ENCODE measurements at places on chromosomes 2 and 18. TPM values are rescaled to one million over a fixed set of nuclear protein-coding genes. Genes with fewer than 3 reads are reported as not detected.

DNA sequence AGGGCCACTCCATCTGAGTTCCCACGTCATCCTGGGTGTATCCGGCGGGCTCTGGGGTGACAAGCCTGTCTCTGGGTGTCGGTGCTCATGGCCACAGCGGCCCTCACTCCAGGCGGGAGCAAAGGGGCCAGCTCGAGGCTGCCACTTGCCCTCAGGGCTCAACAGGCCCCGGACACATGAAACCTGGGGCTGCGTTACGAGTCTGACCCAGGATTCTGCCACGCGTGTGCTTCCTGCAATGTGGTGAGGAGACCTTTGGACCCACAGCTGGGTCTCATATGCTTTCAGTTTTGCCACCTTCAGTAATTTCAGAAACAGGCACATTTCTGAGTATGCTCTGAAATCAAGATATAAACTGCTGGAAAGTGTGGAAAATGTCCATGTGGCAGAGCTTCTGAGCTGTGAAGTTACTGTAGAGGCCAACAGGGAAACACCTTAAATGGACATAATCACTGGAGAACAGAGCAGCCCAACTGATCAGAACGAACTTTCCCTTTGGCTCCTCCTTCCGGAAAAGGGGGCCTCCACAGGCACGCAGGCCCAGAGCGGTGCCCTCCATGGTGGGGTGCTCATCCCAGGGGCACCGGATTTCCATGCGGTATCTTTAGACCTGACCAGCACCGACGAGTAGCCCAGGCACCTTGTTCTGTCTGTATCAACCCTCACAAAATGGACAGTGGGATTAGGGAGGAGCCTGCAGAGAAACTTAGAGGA, 14.1 kb downstream of the PER2 start:
- no peak for DNase-seq

GRCh38 chr2:200735061-200735460, 76.6 kb upstream of the BZW1 start:
- no peak for DNase-seq

DNA sequence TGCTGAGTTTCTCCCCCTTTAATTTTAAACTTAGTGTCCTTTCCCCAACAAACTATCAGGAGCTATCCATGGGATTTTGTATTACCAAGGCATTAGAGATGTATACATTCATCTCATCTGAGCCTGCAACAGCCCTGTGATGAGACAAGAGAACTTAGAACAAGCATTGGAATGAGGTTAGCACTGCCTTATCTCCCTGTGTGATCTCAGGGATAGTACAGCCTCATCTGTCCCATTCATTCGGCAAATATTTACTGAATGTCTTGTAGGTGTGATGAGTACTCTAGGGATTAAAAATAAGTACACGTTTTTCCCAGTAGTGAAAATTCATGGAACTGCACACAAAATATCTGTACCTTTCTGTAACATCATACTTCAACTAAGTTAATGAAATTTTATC, 45.6 kb downstream of the PAIP2B start:
- no peak for DNase-seq

DNA sequence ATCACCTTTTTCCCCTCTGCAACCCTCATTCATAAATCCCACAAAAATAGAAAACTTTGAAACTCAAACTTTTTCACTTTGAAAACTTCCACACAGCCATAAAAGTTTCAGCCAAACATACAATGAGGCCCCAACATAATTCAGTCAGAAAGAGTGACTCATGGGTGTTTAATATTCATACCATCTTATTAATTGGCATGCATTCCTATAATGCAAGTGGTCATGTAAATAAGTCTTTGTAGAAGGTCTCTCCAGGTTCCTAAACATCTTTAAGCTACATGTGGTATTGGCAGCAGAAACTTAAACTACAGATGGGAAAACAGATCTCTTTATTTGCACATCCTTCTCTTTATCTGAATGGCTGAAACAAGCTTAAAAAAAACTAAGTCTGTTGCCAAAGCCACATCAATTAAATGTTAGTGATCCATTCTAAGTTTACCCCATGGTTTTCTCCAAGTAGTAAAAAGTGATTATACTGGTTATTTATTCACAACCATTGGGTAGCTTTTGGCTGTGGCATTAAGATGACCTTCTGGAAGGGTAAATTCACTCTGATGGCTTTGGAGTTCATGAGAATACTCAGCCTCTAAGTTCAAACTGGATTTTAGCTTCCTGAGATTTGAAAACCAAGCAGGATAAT, 70.2 kb upstream of the LYPD1 start:
- DNase-seq: no peak

DNA sequence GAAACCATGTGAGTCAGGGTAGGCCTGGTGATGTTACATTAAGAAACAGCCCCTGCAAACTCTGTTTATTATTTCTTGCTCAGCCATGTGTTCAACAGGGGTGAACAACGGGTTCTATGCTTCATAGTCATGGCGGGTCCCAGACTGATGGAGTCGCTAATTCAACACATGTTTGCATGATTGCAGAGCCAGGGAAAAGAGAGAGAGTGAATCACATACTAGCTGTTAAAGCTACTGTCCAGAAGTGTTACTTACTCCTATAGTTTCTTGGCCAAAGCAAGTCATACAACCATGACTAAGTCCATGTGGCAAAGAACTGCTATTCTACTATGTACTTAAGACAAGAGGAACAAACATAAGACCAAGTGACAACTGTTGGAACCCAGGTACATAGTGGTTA, 241.2 kb upstream of the SKOR2 start:
- DNase-seq: no peak

GRCh38 chr2:204896146-204896545, 350.9 kb downstream of the PARD3B start:
- no peak for DNase-seq

Gene CCDC88A
- total RNA-seq: 15.8 TPM

GRCh38 chr2:86786001-86786536, 4.6 kb downstream of the CD8A start:
- no peak for DNase-seq

GRCh38 chr18:43022874-43023273, 92.6 kb downstream of the RIT2 start:
- no peak for DNase-seq

DNA sequence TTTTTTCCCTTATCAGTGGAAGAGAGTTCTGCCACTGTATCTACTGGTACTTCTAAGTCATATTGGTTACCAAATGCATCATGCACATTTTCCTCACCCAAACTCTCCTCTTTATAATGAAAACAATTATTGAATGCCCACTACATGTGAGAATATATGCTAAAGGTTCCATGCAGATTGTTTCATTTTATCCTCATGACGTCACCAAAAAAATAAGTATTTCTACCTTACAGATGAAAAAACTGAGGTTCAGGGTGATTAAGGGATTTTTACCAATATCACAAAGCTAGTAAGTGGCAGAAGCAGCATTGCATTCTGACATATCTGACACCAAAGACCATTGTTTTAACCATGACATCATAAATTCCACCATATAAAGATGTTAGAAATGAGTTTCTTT, 51.9 kb upstream of the ZEB2 start:
- DNase-seq: no peak

DNA sequence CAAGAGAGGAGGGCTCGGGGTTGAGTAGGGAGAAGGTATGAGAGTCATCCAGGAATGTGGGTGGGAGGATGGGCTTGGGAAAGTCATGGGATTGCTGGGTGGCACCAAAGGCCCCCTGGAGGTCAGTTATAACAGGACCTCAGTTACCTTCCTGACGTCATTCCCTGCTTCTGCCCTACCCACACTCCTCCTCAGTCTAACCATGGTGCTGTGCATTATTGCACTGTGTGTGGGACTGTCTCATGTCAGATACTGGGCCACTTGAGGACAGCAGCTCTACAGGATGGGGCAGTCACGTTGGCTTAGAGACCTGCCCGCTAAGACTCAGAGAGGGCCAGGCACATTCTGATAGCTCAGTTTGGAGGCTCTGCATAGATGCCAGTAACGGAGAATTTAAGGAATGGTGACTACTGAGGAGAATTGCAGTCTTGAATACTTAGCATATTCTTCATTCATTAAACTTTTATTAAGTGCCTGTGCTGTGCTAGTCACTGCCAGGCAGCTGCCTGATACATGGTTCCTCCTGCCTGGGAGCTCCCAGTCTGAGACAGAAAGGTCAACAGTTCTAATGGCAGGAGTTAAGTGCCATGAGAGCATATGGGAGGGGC, 90.5 kb downstream of the LAMA3 start:
- no peak for DNase-seq

Gene GALR1
- total RNA-seq: not detected

Gene FTCDNL1
- 2.0 TPM for total RNA-seq

DNA sequence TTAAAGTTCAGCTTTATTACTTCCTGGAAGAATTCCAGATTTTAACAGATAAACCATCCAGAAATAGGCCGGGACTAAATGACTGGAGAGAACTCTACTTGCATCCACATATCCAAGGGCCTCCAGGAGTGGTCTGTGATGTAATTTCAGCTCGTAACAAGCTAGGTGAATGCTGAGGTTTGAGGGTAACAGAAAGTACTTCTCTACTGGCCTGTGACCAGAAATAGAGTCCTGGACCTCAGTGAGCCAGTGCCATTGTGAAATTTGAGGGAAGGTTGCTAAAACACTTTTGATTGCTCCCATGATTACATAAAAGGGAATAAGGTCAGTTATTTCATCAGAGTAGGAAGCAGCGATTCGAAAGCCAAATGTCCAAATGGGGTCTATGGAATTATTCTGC, 158.1 kb downstream of the DOCK10 start:
- no peak for DNase-seq

Gene TUBA4B
- total RNA-seq: not detected

Gene TIGD1
- 1.7 TPM for total RNA-seq

DNA sequence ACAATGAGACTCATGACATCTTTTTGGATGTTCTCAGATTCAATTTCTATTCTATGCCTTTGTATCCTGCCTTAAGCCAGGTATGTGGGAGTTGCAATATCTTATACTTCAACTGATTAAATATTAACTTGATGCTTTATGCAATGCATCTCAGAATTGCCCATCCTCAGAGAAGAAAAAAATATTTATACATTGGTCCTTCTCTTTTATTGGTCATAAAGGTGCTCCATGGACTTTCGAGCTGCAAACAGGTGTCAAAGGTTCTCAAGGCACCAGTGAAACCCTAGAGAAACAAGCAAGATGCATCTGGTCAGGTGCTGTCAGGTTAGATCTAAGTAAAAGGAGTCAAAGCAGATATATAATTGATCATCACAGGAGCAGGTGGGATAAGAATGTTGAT, 690.5 kb downstream of the PLCL1 start:
- DNase-seq: no peak

DNA sequence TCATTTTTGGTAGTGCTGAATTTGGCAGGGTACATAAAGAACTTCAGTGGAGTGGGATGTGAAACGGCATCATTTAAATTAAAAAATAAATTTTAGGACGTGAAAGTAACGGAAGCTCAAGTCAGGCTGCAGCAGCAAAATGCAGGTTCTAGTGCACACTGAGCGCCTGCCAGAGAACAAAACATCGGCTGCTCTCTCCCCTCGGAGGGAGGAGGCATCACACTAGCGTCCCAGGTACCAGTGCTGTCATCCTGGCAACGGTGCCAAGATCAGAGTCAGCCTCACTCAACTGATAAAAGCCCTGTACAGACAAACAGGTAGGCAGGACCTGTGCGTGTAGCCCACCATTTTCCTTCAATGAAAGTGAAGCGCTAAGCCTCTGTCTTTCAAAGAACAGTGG, 261.5 kb downstream of the PTGR3 start:
- DNase-seq: no peak

Gene ZC3H15
- 28.0 TPM for total RNA-seq

DNA sequence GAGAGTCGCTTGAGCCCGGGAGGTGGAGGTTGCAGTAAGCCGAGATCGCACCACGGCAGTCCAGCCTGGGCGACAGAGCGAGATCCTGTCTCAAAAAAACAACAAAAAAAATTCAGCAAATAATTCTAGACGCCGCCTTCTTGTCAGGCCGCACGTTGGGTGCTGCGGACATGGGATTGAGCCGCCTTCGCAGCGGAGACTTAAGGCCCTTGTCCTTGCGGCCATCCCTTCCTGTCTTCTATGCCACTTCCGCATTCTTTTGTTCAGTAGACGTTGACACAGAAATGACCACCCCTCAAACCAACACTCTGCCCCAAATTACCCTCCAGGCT, 15.8 kb downstream of the PTPN18 start:
- peak; percentile 44 for DNase-seq

GRCh38 chr2:202135091-202135874, 62.2 kb downstream of the KIAA2012 start:
- peak; percentile 79 for DNase-seq

DNA sequence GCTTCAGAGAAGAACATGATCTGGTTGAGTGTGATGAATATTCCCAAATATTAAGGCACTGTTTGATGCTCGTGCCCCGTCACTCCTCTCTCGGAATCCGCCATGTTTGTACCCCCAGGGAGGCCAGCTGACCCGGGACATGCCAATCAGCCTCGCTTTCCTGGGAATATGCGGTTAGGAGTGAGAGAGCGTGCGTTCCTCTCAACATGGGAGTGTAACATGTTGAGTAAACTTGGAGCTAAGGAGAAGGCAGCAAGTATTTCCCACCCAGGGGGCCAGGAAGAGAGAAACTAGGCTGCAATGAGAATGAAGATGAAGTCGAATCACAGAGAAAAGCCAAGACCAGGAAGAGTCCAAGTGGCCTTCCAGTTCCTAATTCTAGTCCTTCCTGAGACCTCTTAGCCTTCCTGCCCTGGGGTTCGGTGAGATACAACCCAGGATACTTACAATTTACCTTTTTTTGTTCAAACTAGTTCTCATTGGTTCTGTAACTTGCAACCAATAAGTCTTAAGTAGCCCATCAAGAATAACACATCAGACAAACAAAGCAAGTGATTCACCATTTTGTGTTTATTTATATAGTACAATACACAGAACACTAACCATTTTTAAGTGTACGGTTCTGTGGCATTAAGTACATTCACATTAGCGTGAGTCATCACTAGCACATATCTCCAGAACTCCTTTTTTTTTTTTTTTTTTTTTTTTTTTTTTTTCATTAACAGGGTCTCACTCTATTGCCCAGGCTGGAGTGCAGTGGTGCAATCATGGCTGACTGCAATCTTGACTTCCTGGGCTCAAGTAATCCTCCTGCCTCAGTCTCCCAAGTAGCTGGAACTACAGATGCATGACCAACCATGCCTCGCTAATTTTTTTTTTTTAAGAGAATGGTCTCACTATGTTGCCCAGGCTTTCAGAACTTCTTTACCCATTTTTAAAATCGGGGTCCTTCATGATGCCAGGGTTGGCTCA, 36.4 kb upstream of the SLC1A4 start:
- no peak for DNase-seq
